ENCODE measurements at places on chromosomes 7 and 10.

GRCh38 chr7:156589808-156590207 lies 50.8 kb upstream of the RNF32 start:
- DNase-seq: no peak

DNA sequence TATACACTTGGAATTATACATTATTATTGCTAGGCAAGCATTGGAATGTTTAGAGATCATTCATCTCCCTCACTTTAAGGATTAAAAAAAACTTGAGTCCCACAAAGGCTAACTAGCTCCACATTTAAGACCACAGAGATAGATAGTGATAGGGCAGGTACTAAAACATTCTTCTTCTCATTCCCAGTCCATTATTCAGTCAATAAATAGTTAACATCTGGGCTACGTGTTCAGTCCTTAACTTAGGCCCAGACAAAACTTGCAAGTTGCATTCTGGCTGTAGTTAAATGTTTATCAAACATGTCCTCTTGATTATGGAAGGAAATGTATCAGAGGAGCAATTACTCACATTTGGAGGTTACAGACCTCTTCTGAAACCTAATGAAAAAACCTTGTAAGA lies 2.4 kb downstream of the GNG11 start:
- no peak for DNase-seq

GRCh38 chr10:30392564-30392990 lies 41.4 kb upstream of the MAP3K8 start:
- peak; percentile 77 for DNase-seq

GRCh38 chr10:97150013-97150595 lies 35.7 kb downstream of the SLIT1 start:
- no peak for DNase-seq

GRCh38 chr10:126352453-126352852 lies 35.8 kb downstream of the ADAM12 start:
- DNase-seq: no peak

- DNase-seq: no peak
Measured at GRCh38 chr7:80372415-80372814, 139.4 kb downstream of the GNAT3 start.

- DNase-seq: no peak
Measured at GRCh38 chr7:17680026-17680425, 260.3 kb downstream of the SNX13 start.

GRCh38 chr10:119297207-119297968 lies 90.0 kb downstream of the GRK5 start:
- DNase-seq: no peak

DNA sequence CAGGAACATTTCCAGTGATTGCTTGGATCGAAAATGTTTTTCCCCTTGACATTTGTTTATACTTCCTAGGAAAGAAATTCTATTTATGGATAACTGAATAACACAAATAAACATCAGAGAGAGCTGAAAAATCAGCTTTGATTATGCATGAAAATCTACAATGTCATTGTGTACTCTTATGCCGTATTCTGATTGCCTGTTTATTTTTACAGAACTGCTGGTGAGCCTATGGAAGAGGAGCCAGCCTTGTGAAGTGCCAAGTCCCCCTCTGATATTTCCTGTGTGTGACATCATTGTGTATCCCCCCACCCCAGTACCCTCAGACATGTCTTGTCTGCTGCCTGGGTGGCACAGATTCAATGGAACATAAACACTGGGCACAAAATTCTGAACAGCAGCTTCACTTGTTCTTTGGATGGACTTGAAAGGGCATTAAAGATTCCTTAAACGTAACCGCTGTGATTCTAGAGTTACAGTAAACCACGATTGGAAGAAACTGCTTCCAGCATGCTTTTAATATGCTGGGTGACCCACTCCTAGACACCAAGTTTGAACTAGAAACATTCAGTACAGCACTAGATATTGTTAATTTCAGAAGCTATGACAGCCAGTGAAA lies 121.5 kb downstream of the TWIST1 start:
- DNase-seq: no peak

DNA sequence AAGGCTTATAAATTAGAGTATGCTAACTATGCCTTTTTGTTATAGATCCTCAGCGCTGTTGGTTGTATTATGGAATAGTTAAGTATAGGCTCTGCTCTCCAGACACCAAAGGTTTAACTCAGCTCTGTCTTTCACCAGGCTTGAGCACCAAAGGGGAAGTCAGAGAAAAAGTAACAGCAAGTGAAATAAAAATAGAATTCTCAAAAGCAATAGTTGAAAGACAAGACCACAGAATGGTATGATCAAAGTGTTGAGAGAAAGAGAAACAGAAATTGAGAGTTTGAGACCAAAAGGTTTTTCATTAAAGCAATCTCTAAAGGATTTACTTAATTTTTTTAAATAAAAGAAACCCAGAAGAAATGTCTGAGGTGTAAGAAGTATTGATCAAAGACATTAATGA lies 529.8 kb upstream of the C7orf33 start:
- no peak for DNase-seq

DNA sequence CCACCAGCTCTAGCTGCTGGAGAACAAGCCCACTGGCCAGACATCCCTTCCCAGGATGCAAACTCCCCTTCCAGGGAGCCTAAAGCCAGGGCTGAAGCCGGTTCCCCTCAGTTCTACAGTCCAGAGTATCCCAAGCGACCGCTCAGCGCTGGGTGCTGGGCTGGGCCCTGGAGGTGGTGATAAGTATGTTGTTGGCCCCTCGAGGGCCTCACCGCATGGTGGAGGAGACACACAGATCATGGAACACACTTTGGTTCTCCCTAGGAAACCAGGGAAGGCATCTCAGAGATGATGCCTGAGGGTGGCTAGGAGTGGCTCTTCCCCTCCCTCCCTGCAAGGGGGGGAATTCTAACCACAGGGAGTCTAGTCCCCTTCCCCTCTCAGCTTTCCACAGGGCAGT lies 4.4 kb downstream of the PODXL start:
- no peak for DNase-seq

DNA sequence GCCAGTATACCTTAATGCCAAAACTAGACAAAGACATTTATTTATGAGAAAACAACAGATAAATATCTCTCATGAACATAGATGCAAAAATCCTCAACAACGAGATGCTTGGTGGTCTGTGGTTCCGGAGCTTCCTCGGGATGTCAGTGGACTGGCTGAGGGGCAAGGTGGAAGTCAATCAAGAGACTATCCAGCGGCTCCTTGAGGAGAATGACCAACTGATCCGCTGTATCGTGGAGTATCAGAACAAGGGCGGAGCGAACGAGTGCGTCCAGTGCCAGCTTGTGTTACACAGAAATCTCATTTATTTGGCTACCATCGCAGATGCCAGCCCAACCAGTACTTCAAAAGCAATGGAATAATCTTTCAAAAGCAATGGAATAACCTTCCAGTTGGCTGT lies 60.0 kb upstream of the PARD3 start:
- DNase-seq: no peak

DNA sequence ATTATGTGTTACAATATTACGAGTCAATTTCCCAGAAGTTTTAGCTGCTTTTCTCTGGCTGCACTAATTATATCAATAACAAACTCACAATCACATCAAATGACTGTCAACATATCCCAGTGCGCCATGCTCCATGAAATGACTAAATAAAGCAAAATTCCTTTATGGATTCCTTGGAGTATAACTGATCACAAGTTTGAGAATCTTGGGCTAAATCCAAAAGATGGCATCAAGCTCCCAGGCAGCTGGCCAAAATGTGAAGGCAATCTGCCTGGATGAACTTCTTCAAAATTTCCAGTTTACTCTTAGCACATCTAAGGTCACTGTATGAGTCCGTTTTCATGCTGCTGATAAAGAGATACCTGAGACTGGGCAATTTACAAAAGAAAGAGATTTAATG lies 210.8 kb downstream of the CCSER2 start:
- no peak for DNase-seq

Measured in hematopoietic multipotent progenitor cell treated with erythropoietin and hydrocortisone succinate and interleukin-3 and kit ligand, for 17 days (in vitro differentiated cells).